Psoas muscle (tissue), 8 donors: ENCODE measurements at places on chromosomes 2 and 18.

- no peak for DNase-seq
Measured at GRCh38 chr2:105139556-105140239, 101.8 kb downstream of the MRPS9 start.

DNA sequence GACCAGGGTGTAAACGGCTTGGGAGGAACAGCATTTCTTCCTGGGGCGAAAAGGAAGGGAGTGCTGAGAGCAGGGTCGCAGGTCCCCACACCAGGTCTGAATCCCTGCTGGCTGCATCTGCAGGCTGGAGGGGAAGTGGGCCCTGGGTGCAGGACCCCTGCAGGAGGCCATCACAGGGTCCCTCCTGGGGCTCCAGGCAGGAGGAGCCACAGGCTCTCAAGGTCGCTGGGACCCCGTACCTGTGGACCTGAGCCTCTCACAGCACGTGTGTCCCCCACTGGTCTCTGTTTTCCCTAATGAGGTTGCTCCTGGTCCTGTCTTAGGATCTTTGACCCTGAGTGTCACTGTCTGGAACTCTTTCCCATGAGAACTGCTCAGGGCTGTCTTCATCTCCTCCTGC is 147.8 kb upstream of the ZNF236 start:
- no peak for DNase-seq

- DNase-seq = no peak
Measured at GRCh38 chr18:58180738-58181353, 136.8 kb downstream of the NEDD4L start.

- DNase-seq = peak; percentile 45
Measured at GRCh38 chr2:36376992-36377738, 21.6 kb downstream of the CRIM1 start.

GRCh38 chr2:137769406-137769805 is 194.9 kb upstream of the HNMT start:
- DNase-seq = no peak

DNA sequence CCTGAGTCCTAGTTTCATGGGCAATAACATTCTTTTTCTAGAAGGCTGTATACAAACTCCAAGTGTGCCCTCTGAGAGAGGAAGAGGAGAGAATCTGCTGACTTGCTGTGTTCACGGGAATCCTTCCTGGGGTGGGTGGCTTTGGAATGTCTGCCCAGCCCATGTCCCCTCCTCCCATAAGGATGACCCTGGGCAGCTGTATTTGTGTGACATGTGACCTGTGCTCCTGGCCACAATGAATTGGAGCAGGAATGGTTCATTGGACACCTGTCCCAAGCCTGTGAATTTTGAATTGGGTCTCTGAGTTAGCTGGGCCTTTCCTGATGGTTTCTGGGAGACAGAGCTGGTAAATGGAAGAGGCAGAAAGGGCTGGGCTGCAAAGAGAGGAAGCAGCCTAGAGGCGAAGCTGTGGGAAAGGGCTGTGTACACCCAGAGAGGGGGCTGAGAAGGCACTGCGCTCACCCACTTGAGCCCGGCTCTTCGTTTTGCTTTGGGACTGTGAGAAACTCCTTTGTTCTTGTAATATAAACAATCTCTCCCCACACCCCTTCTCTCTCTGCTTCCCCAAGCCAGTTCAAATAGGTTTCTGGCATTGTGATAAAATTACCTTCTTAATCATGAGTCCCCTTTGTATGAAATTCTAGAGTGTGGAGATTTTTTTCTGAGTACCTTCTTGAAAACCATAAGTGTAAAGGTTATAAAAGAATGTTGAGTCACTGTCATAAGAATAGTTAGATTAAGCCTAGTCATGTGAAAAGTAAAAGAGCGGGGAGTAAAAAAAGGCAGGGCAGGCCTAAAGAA is 49.8 kb downstream of the SLC4A5 start:
- no peak for DNase-seq

- no peak for DNase-seq
Measured at GRCh38 chr2:1405967-1406366, 7.3 kb upstream of the TPO start.

GRCh38 chr2:133204421-133204820 is 363.8 kb downstream of the NCKAP5 start:
- DNase-seq = no peak

- no peak for DNase-seq
Measured at GRCh38 chr18:57209713-57210106, 62.8 kb downstream of the BOD1L2 start.

- DNase-seq = peak; percentile 93
Measured at GRCh38 chr2:23426263-23426905, 41.4 kb downstream of the KLHL29 start.

GRCh38 chr2:8086796-8087479 is 594.9 kb upstream of the ID2 start:
- no peak for DNase-seq

- no peak for DNase-seq
Measured at GRCh38 chr2:48345176-48345575, 184.8 kb upstream of the STON1 start.

DNA sequence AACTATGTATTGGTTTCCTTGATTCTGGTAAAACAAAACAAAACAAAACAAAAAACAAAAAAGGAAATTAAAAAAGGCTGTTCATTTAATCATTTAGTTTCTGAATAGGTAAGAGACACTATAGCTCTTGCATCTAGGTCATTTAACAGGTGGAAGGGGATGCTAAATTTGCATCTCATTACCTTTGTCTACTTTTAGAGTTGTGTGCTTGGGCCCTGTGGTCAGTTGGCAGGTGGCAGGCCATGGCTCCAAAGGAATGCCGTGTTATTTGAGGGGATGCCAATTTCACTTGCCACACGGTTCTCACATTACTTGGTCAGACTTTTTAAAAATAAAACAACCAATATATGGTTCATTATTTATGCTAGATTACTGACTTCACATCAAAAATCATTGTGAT is 9.2 kb downstream of the GALNT13 start:
- no peak for DNase-seq

DNA sequence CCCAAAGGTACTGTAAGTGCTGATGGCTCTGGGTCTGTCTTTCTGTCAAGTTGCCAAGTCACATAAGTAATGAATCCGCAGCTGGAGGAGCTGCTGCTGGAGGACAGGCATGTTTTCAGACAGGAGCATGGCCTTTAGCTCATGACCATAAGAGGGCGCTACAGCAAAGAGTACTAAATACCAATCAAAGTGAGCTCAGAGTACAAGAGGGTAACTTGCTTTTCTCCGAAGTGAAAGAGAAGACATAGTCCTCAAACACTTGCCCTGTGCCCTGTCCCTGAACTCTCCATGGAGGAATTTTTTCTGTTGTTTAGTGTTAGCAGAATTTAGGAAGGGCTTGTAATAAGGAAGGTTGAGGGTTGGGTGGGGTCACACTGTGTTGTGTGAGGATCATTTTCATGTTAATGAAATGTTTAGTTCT is 58.0 kb upstream of the EML6 start:
- DNase-seq = no peak

GRCh38 chr2:190649035-190649797 is at the start of gene NAB1:
NAB1 (plus strand) TSS chr2:190649083; CDS start chr2:190659177, 10,094 bp downstream.
- peak; percentile 67 for DNase-seq

GRCh38 chr2:136901732-136902131 is 136.4 kb downstream of the THSD7B start:
- no peak for DNase-seq

DNA sequence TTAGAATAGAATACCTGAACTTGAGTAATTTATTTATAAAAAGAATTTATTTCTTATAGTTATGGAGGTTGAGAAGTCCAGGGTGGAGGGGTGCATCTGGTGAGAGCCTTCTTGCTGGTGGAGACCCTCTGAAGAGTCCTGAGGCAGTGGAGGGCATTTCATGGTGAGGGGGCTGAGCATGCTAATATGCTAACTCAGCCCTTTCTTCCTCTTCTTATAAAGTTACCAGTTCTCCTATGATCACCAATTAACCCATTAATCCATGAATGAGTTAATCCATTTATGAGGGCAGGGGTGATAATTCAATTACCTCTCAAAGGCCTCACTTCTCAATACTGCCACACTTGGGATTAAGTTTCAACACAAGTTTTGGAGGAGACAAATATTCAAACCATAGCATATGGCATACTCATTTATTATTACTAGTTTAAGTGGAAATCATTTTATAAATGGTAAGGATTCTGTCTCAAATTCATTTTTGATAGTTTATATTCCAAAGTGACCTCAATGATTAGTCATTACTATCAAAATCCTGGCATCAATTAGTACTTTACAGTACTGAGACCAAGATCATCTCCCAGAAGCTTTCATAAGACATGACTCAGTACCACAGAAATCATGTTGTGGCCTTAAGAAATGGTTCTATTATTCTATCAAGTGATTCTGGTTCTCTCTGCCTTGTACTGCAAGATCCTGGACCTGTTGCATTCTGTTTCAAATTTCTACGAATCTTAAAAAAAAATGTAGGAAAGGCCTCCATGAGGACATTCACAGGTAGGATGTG is 5.5 kb downstream of the ZNF396 start:
- no peak for DNase-seq

GRCh38 chr2:127398239-127398590 is 10.4 kb upstream of the MAP3K2 start:
- DNase-seq = peak; percentile 92

- no peak for DNase-seq
Measured at GRCh38 chr2:221677688-221678087, 105.6 kb upstream of the EPHA4 start.
